ENCODE measurements at places on chromosomes 3 and 15.

DNA sequence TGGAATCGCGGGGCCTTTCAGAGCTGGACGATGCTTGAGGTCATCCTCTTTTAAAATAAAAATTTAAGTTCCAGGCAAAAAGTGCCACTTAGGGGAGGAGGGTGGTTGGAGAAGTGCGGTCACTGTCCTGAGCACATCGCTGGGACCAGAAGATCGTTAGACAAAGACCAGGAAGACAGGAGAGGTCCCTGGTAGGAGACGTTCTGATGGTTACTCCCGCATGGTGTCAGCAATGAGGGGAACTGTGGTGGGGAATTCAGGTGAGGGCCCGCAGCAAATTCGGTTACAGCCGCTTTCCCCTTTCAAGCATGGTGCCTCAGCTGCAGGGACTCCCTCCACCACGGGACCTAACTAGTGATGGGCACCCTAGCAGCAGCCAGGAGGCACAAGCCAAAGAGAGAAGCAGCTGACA lies 1.0 kb upstream of the ISY1 start:
- no peak for DNase-seq

DNA sequence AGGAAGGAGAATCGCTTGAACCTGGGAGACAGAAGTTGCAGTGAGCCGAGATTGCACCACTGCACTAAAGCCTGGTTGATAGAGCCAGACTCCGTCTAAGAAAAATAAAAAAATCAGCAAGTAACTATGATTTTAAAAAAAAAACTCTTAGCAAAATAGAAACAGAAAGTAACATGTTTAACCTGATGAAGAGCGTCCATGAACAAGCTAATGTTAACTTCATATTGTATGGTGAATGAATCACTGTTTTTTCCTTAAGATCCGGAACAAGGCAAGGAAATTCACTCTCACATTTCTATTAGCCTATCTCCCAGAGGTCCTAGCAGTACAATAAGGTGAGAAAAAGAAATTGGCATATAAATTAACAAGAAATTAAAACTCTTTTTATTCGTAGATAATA lies 69.0 kb downstream of the RFX7 start:
- no peak for DNase-seq

DNA sequence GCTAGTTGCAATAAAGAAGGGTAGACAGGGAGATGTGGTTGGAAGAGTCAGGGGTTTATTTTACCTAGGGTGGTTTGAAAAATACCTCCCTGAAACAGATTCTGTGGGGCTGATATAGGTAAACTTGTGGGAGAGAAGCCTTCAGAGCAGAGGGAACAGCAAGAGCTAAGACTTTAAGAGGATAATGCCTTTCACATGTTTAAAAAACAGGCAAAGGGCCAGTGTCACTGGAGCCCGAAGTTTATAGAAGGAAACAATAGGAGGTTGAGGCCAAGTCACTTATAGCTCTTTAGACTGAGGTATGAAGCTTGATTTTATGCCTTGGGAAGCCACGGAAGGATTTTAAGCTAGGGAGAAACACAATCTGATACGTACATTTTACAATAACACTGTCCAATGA lies 448.7 kb downstream of the TAFA4 start:
- DNase-seq = no peak

DNA sequence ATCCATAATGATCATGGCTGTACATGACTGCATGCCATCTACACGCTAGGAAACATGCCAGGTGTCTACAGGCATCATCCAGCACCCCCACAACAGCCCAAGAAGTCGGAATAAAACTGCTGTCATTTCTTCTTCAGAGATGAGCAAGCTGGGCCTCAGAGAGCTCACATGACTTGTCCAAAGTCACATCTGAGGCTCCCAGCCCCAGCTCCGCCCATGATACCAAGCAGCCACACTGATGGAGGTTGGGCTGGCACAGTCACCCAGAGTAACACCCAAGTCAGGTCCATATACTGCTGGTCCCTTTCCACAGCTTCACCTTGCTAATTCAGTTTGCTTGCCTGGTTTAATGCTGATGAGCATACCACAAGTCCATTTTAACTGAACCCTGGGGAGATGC lies 116.6 kb downstream of the SEC22A start:
- no peak for DNase-seq

GRCh38 chr3:45168451-45168850 lies 22.3 kb upstream of the CDCP1 start:
- no peak for DNase-seq
